Memory B cell (primary cell): ENCODE measurements at places on chromosomes 5 and 9.

- no peak for DNase-seq
Measured at GRCh38 chr9:78989031-78989658, 582.6 kb upstream of the TLE4 start.

DNA sequence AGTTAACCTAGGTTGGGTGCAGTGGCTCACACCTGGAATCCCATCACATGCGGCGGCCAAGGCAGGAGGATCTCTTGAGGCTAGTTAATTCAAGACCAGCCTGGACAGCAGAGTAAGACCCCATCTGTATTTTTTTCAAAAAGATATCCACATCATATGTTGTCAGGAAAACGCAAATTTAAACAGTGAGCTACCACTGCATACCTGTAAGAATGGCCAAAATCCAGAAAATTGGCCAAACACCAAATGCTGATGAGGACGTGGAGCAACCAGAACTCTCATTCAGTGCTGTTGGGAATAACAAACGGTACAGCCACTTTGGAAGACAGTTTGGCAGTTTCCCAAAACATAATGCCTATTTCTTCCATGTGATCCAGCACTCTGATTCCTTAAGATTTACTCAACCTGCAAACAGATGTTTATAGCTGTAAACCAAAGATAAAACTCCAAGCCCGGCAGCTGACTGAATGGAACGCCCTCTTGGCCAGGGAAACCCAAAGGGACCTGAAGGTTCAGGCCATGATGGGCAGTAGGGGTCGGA lies 12.4 kb downstream of the CEL start:
- no peak for DNase-seq

GRCh38 chr9:34227445-34227844 lies 48.6 kb downstream of the UBAP1 start:
- DNase-seq = no peak

DNA sequence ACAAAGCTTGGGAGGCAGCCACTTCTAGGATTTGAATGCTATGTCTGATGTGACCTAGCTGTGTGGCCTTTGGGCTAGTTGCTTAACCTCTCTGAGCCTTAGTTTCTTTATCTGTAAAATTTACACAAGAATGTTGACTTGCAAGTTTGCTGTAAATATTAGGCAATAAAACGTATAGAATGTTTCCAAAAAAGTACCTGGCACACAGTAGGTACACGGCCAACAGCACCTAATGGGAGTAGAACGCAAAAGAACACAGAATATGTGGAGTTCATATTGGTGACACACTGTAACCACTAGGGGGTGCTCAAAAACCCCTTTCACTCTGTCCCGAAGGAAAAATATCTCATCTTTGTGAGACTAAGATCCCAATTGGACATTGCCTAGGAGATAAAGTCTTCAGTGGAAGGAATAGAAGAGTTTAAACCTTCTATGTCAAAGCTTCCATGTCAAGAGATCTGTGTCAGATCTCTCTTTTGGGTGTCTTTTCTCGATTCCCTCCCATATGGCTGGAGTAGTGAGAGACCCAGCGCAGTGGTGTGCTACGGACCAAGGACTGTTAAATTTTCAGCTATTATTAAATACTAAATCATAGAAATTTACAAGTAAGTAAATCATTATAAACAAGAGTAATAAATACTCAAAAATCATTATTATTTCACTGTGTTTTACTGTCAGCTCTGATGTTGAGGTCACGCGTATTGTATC lies 145.4 kb upstream of the RAD23B start:
- no peak for DNase-seq

DNA sequence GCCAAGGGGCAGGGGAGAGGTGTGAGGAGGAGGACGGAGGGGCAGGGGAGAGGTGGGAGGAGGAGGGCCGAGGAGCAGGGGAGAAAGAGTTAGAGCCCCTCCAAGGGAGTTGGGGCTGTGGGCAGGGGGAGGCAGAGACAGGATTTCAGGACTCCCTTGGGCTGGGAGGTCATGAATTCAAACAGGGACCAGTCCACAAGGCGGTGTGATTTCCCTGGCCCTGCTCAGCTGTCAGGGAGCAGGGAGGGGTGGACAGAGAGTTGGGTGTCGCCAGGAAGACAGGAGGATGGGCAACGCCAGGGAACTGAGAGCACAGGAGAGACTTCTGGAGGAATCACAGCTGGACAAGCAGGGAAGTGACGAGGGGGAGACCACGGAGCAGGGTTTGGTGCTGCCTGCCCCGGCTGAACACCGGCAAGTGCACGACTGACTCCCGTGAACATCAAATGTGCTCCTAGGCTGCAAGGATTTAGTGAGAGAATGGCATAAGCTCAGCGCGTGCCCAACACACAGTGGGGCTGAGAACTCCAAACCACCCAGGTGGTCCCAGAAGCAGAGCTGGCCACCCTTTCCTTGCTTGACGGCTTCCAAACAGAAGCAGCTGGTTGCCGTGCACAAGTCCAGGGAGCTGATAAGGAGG lies 17.8 kb upstream of the OLFM1 start:
- DNase-seq = no peak

GRCh38 chr5:150706776-150707390 lies 6.0 kb upstream of the RBM22 start:
- no peak for DNase-seq

DNA sequence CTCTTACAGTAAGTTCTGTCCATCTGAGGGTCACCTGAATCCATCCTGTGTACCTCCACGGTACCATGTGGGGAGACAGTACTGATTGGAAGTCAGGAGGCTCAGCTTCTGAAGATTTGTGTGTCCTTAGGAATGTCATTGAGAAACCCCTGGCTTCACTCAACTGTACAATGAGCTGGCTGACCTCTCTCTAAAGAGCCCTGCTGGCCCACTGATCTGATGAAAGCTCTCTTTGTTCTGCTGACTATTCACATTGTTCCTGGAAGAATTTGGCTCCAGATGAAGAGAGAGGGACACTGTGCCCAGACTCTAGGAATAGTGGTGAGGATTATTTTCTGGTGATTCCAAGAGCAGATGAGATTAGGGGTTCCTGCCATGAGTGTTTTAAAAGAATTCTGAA lies 141.2 kb downstream of the LURAP1L start:
- DNase-seq = no peak

DNA sequence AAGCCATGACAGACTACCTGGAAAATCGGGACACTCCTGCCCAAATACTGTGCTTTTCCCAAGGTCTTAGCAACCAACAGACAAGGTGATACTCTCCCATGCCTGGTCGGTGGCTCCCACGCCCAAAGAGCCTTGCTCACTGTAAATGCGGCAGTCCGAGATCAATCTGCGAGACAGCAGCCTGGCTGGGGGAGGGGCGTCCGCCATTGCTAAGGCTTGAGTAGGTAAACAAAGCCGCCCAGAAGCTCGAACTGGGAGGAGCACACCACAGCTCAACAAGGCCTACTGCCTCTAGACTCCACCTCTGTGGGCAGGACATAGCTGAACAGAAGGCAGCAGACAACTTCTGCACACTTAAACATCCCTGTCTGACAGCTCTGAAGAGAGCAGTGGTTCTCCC lies 272.1 kb upstream of the CCNG1 start:
- no peak for DNase-seq

GRCh38 chr5:71587766-71588532 lies 809 bp downstream of the MCCC2 start:
- DNase-seq = no peak
